Colonic mucosa (tissue), 4 donors: ENCODE measurements at places on chromosomes 2 and 18.
A peak's percentile ranks its signal among the peaks of the same experiment; 100 is the strongest.

GRCh38 chr2:40220177-40220925 is 231.5 kb downstream of the SLC8A1 start:
- peak; percentile 27 for DNase-seq
- H3K4me3 ChIP-seq = no peak overlapping the region
- no peak overlapping the region for H3K27ac ChIP-seq
- no peaks in the 10 kb centered on the region for H3K27me3 ChIP-seq

- no peak for DNase-seq
- H3K27ac ChIP-seq = no peak overlapping the region
- no peaks in the 10 kb centered on the region for H3K4me1 ChIP-seq
- no peaks in the 10 kb centered on the region for H3K36me3 ChIP-seq
- no peak overlapping the region for H3K4me3 ChIP-seq
Measured at GRCh38 chr2:205678541-205679142, 3.7 kb upstream of the NRP2 start.

DNA sequence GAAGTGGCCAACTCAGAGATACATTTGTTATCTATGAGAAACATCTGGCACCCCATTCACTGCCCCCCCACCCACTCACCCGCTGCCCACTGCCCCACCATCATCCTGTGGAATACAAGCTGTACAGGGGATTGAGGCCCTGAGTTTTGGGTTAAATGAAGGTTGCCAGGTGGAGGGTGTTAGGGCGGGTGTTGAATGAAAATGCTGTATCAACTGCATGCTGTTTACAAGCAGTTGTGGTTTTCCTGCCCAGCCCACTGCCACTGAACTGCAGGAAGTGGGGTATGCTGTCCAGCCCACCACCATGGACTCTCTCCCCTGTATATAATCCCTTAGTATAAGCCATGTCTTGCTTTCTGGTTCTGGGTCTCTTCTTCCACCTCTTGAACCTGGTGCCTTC is 481.9 kb downstream of the METTL4 start:
- H3K27me3 ChIP-seq = no peaks in the 10 kb centered on the region
- H3K27ac ChIP-seq = no peak overlapping the region
- no peaks in the 10 kb centered on the region for H3K36me3 ChIP-seq
- no peaks in the 10 kb centered on the region for H3K4me1 ChIP-seq

DNA sequence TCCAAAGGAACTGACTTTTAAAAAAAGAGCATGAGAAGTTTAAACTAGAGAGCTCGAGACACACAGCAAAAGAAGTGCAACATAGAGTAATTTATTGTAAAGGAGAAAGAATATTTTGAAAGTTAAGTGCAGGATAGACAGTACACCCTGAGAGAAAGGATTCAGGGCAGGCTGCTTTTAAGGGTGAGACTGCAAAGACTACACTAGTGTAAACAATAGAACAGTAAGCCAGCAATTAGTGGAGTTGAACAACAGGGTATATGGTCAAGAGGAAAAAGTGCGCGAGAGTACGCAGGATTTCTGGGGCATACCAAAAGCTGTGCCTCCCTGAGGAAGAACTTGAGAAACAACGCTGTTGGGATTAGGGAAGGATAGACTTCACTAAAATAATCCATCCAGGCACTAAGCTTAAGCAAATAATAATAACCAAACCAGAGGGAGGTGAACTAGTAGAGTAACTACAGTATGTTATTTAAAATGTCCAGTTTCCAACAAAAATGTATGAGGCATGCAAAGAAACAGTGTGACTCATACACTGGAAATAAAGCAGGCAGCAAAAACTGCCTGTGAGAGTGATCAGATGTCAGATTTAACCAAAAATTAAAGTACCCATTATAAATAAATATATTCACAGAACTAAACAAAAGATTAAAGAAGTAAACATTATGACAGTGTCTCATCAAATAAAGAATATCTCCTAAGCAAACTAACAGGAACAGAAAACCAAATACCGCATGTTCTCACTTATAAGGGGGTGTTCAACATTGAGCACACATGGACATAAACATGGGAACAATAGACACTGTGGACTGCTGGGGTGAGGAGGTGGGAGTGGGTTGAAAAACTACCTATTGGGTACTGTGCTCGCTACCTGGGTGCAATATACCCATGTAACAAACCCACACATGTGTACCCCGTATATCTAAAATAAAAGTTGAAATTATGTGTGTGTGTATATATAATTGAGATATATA is 40.5 kb upstream of the EMILIN2 start:
- H3K27me3 ChIP-seq = no peaks in the 10 kb centered on the region
- no peak overlapping the region for H3K4me3 ChIP-seq
- no peaks in the 10 kb centered on the region for H3K4me1 ChIP-seq
- H3K36me3 ChIP-seq = no peaks in the 10 kb centered on the region
- no peak overlapping the region for H3K27ac ChIP-seq

DNA sequence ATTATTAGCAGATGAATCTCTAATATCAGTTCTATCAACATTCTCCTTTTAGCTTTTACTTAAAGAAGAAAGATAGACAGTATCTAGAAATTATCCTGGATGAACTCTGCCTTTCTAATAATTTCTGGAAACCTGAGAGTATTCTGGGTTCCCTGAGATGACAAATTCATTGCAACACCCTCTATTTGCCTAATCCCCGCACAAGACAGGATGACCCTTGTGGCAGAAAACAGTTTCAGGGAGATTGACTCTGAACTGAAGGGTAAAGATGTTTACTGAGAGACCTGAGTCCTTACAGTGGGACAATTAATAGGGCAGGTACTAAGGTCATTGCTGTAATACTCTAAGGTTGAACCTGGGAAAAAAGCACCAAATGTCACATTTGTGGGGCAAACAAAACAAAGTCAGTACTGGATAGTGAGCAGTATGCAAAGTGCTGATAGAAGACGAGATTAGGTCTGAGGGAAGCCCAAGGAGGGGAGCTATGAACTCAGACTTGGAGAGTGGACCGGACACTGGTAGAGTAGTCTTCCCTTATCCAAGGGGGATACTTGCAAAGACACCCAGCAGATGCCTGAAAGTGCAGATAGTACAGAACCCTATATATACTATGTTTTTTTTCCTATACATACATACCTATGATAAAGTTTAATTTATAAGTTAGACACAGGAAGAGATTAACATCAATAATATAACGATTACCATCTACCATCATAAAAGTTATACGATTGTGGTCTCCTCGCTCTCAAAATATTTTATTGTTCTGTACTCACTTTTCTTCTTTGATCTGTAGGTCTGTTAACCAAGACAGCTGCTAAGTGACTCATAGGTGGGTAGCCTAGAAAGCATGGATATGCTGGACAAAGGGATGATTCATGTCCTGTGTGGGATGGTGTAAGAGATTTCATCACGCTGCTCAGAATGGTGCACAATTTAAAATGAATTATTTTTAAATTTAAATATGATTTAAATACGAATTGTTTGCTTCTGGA is 148.3 kb upstream of the KLHL14 start:
- no peaks in the 10 kb centered on the region for H3K4me1 ChIP-seq
- no peak overlapping the region for H3K4me3 ChIP-seq
- H3K36me3 ChIP-seq = no peaks in the 10 kb centered on the region
- no peak for DNase-seq
- H3K27ac ChIP-seq = no peak overlapping the region

DNA sequence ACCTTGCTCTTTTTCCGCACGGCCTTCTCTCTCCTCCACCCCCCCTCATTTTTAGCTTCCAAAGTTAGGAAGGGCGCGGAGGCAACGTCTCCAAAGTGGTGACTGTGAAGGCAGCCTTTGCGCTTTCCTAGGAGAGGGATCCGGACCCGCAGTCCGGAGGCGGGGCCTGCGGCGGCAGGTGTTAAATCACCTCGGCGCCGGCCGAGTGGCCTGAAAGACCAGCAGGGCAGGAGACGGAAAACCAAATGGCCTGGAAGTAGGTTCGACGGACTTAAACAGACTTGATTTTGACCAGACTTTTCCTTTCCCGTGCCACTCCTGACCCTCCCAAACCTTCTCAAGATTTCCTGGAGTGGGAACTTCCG is 615 bp downstream of the GORASP2 start:
- DNase-seq = peak; percentile 68
- H3K36me3 ChIP-seq = no peaks in the 10 kb centered on the region
- H3K4me1 ChIP-seq = peaks cover 9% of the 10 kb centered on the region

DNA sequence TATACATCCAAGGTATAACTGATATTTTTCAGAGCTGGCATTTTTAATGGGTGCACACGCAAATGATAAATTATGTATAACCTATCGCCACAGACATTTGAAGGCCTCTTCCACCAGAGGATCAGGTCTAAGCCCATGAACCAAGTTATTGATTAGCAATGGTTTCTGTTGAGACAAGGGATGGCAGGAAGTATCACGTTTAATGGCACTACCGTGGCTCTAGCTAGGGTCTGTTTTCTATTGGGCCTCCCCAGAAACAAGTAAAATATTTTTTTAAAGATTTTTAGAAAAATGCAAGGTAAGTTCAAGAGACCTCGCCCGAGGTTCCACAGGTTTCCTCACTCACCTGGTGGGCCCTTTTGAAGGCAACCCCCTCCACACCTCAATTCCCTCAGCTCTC is 667 bp downstream of the GFPT1 start:
- DNase-seq = no peak
- no peaks in the 10 kb centered on the region for H3K27me3 ChIP-seq
- H3K27ac ChIP-seq = peak overlapping the region; percentile 84
- no peaks in the 10 kb centered on the region for H3K36me3 ChIP-seq

GRCh38 chr2:85611217-85611704 is 605 bp downstream of the C2orf68 start:
- H3K27ac ChIP-seq = peak overlapping the region; percentile 77
- H3K4me1 ChIP-seq = peaks cover 3% of the 10 kb centered on the region
- peak overlapping the region; percentile 81 for H3K4me3 ChIP-seq

DNA sequence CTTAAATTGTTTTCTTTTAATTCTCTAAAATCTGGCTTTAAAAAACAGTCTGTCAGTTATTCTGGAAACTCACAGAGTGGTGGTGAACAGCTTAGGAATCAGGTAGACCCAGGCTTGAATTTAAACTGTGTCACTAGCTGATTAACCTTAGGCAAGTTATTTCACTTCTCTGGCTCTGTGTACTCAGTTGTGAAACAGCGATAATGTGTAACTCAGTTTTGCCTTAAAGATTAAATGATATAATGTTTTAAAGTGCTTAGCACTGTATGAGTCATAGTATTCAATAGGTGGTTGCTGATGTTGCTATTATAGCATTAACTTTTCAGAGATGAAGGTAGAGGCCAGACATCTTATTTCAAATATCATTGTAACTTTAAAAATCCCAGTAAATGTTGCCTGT is 40.7 kb downstream of the PKP4 start:
- H3K4me3 ChIP-seq = no peak overlapping the region
- no peaks in the 10 kb centered on the region for H3K27me3 ChIP-seq
- H3K4me1 ChIP-seq = no peaks in the 10 kb centered on the region
- DNase-seq = no peak

- no peak overlapping the region for H3K27ac ChIP-seq
- DNase-seq = no peak
- H3K4me3 ChIP-seq = no peak overlapping the region
- no peaks in the 10 kb centered on the region for H3K36me3 ChIP-seq
- H3K27me3 ChIP-seq = no peaks in the 10 kb centered on the region
Measured at GRCh38 chr2:190948671-190949070, 65.3 kb downstream of the STAT1 start.

GRCh38 chr2:152062125-152063091 is 36.4 kb downstream of the CACNB4 start:
- no peaks in the 10 kb centered on the region for H3K27me3 ChIP-seq
- no peak for DNase-seq
- H3K36me3 ChIP-seq = no peaks in the 10 kb centered on the region
- H3K27ac ChIP-seq = no peak overlapping the region

GRCh38 chr18:71729611-71730010 is 814.5 kb downstream of the CBLN2 start:
- no peaks in the 10 kb centered on the region for H3K36me3 ChIP-seq
- no peaks in the 10 kb centered on the region for H3K4me1 ChIP-seq
- no peaks in the 10 kb centered on the region for H3K27me3 ChIP-seq
- no peak overlapping the region for H3K4me3 ChIP-seq

DNA sequence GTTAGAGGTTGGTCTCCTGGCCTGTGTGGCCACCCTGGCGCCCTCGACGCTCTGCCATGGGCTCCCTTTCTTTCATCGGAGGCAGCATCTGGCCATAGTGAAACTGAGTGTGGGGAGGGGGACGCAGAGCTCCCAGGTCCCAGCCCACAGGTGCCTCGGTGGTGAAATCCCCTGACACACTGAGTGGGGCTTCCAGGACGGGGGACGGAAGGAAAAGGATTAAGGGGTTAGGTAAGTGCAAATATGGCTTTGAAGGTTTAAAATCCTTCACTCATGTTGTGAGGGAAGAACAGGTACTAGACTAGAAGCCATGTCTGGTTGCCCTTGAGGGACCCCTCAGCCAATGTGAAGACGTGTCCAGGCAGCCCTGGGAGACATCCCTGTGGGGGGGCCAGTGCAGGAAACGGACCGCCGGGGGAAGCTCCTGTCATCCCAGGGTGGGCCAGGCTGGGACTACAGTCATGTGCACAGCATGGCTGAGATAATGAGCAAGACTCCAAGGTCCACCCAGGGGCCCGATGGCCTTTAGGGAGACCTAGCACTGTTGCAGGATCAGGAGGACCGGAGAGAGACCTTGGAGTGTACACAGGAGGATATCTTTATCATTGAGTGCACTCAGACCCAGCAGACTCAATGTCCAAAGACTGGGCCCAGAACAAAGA is 36.3 kb downstream of the RTP5 start:
- H3K4me3 ChIP-seq = no peak overlapping the region
- H3K36me3 ChIP-seq = no peaks in the 10 kb centered on the region
- no peak for DNase-seq
- H3K27me3 ChIP-seq = no peaks in the 10 kb centered on the region
- H3K27ac ChIP-seq = no peak overlapping the region
